ENCODE measurements at places on chromosomes 1 and 21. TPM values are rescaled to one million over a fixed set of nuclear protein-coding genes. Genes with fewer than 3 reads are reported as not detected.
A peak's percentile ranks its signal among the peaks of the same experiment; 100 is the strongest.

- no peak overlapping the region for H3K4me3 ChIP-seq
- no peak for DNase-seq
- H3K4me1 ChIP-seq = peaks cover 2% of the 10 kb centered on the region
- H3K36me3 ChIP-seq = no peaks in the 10 kb centered on the region
- H3K27ac ChIP-seq = no peak overlapping the region
These were observed 36.4 kb downstream of the TBCE start for GRCh38 chr1:235403593-235403992.

DNA sequence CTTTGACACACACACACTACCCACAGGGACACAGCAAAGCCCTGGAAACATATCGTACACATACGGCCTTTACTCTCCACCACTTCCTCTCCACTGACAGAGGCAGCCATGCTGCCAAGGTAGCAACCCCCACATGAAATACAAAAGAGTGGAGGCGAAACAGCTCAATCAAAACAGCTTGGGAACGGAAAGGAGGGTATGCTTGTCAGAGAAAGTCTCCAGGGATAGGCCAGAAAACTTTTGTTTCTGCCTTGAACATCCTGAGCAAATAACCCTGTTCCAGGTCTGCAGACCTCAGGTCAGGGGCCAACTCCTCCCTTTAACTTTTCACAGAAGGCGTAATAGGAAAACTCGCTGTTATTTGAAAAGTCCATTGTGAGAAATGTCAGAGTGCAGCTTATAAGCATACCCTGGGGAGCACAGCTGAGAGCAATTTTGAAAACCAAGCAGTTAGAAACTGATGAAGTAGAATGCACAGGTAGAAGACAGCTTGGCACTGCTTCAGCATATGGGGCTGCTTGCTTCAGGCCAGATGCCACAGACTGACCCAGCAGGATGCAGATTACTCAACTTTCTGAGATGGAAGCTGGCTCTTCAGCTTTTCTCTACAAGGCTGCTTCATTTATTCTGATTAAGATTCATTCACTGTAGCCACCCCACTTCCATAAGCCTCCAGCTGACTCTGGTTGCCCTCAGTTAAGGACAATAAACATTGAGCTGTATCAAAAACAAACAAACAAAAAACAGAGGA is 18.0 kb downstream of the KIAA0319L start:
- no peak overlapping the region for H3K4me3 ChIP-seq
- no peaks in the 10 kb centered on the region for H3K27me3 ChIP-seq
- H3K27ac ChIP-seq = peak overlapping the region; percentile 81
- H3K4me1 ChIP-seq = peaks cover 23% of the 10 kb centered on the region

DNA sequence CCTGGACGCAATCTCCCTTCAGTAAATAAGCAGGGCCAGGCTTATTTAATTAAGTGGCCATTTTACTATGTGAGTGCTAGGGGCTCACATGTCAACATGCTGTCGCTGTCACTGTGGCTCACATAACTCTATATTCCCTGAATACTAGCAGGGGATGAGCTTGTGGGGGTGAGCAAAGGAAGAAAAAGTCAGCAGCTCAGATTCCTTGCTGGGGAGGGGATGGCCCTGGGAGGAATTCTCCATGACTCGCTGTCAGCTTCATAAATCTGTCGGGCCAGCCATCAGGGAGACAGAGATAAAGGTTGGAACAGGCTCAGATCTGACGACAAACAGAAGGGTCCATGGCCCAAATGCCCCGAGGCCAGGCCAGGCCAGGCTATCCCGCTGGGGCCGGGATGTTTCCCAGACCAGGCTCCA is 26.0 kb upstream of the PLEKHG5 start:
- no peaks in the 10 kb centered on the region for H3K27me3 ChIP-seq
- peak; percentile 38 for DNase-seq
- H3K27ac ChIP-seq = no peak overlapping the region
- H3K4me1 ChIP-seq = peaks cover 11% of the 10 kb centered on the region

DNA sequence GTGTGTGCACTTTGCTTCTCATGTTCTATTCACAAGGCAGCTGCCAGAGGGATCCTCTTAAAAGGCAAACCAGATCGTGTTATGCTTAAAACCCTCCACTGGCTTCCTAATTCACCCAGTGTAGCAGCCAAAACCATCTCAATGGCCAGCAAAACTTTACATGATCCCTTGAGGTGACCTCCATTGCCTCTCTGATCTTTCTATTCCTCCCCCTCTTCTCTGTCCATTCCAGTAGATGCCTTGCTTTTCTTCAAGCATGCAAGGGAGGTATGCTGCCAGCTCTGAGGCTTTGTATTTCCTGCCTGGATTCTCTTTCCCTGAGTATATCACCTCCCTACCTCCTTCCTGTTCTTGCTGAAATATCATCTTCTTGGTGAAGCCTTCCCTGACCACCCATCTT is 93.2 kb upstream of the KCNK2 start:
- H3K27me3 ChIP-seq = no peaks in the 10 kb centered on the region
- peak; percentile 83 for DNase-seq
- H3K36me3 ChIP-seq = no peaks in the 10 kb centered on the region
- no peak overlapping the region for H3K4me3 ChIP-seq
- peak overlapping the region; percentile 50 for H3K27ac ChIP-seq

DNA sequence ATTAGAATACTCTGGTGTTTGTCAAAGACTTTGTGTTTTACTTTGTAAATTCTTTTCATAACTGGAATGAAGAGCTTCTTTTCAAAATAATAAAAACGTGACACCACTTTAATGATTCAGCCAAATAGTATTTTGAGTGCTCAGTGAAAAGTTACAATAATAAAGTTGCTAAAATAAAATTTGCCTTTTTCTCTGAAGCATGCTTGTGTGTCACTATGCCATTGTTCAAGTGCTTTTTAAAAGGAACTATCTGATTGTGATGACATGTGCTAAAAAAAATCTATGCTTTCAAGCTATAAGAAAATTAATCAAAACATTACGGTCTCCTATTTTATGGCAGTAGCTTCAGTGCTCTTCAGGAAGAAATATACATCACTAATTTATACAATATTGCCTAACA is 1290.5 kb upstream of the B3GALT2 start:
- H3K27me3 ChIP-seq = no peaks in the 10 kb centered on the region
- no peak overlapping the region for H3K27ac ChIP-seq
- no peak overlapping the region for H3K4me3 ChIP-seq
- no peaks in the 10 kb centered on the region for H3K4me1 ChIP-seq

Gene BATF3
- total RNA-seq = 1.6 TPM

Gene PRAMEF18
- total RNA-seq = not detected

DNA sequence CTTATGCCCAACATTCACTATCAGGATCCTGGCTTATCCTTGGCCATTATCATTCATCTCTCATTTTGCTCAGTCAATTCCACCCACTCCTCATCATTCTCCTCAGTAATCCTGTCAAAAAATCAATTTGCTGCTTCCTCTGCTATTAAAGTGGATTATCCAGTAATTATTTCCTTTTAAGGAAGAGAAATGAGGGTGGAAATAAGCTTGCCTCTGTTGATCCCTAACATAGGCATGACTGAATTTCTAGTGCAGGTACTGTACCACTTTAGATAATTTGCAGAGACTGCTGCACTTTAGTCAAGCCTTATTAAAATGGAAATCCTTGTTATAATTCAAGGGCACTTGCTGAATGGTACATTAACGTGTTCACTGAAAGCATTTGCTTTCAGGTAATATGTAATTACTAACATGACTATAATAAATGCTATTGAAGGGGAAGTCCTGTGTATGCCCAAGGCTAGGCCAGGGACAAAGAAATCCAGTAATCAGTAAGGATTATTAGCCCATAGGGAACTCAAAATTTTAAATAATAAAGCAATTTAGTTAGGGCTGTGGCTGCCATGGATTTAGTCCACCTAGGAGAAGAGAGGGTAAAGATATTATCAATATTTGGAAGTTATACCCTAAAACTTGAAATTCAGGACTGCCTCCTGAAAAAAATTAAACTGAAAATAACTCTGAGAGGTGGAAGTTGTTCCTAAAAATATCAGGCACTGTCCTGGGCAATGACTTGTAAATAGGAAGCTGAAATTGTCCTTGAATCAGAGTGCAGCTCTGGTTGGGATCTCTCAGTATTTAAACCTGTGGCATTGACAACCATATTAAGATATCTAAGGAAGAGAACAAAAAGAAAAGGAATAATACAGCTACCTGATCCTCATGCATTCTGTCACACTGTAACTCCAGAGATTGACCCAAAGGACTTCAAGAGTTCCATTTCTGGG is 43.4 kb downstream of the RGS2 start:
- no peaks in the 10 kb centered on the region for H3K36me3 ChIP-seq
- DNase-seq = no peak
- H3K27me3 ChIP-seq = no peaks in the 10 kb centered on the region
- H3K4me3 ChIP-seq = no peak overlapping the region

DNA sequence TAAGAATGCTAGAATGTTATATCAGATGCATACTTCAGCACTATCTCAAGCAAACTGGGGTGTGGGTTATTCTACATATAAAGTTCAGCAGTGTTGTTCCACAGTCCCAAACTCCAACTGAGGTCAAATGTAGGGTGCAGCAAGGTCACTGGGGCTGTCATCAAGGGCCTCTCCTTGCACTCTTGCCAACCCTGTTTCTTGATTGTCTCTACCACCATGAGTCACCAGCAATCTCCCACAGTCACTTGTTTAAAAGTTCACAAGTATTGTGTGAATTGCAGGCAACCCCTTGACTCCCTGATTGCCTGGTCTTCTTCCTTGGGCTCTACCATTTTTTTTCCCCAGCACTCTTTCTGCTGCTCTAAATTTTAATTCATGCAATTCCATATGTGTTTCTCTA is 10.6 kb downstream of the METTL18 start:
- no peaks in the 10 kb centered on the region for H3K36me3 ChIP-seq
- H3K27me3 ChIP-seq = peaks cover 7% of the 10 kb centered on the region
- no peaks in the 10 kb centered on the region for H3K4me1 ChIP-seq
- no peak for DNase-seq
- no peak overlapping the region for H3K4me3 ChIP-seq
- no peak overlapping the region for H3K27ac ChIP-seq

GRCh38 chr1:230219174-230220067 is 152.4 kb downstream of the GALNT2 start:
- H3K4me3 ChIP-seq = no peak overlapping the region
- no peak overlapping the region for H3K27ac ChIP-seq
- no peaks in the 10 kb centered on the region for H3K27me3 ChIP-seq
- H3K4me1 ChIP-seq = peaks cover 4% of the 10 kb centered on the region

Gene GIPC2
- total RNA-seq = 0.28 TPM

Gene SLFNL1
- under 0.01 TPM for total RNA-seq

DNA sequence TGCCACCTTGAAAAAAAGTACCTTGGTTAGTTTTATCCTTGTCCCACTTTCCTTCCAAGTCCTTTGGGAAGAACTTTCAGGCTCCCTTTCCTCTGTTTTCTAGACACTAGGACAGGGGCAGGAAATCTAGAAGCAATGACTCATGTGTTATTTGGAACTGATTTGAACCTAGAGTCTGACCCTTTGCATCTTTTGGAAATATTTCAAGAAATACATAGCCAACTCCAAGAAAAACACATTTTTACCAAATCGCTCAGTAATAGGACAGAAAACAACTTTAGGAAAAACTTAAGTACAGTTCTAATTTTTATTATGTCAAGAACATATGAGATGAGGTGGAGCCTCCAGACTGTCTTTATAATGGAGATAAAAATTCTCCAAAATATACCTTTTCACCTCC is 292.4 kb downstream of the PTBP2 start:
- no peaks in the 10 kb centered on the region for H3K36me3 ChIP-seq
- H3K27me3 ChIP-seq = no peaks in the 10 kb centered on the region
- no peak overlapping the region for H3K27ac ChIP-seq
- peak; percentile 76 for DNase-seq
- H3K4me1 ChIP-seq = peaks cover 2% of the 10 kb centered on the region
- H3K4me3 ChIP-seq = no peak overlapping the region

DNA sequence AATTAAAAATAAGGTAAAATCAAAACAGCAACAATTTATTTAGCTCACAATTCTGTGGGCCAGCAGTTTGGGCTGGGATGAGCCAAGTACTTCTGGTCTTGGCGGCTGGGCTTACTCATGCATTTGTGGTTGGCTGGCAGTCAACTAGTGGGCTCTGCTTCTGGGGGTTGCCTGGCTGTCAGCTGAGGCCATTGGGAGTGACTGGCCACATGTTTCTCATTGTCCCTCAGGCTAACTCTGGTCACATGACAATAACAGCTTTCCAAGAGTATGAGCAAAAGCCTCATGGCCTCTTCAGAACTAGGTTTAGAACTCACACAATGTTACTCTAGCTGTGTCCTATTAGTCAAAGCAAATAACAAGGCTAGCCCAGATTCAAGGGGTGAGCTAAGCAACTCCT is 15.6 kb upstream of the CHIA start:
- no peak overlapping the region for H3K4me3 ChIP-seq
- peaks cover 18% of the 10 kb centered on the region for H3K27me3 ChIP-seq
- peak; percentile 31 for DNase-seq

- no peak overlapping the region for H3K4me3 ChIP-seq
- no peak overlapping the region for H3K27ac ChIP-seq
- H3K4me1 ChIP-seq = peaks cover 2% of the 10 kb centered on the region
- no peak for DNase-seq
- no peaks in the 10 kb centered on the region for H3K36me3 ChIP-seq
- H3K27me3 ChIP-seq = no peaks in the 10 kb centered on the region
These were observed 2.6 kb downstream of the KDM1A start for GRCh38 chr1:23021834-23022233.

GRCh38 chr21:42311160-42311559 is 4.0 kb downstream of the TFF3 start:
- no peak overlapping the region for H3K4me3 ChIP-seq
- no peaks in the 10 kb centered on the region for H3K4me1 ChIP-seq
- DNase-seq = no peak
- no peaks in the 10 kb centered on the region for H3K36me3 ChIP-seq

Gene RCAN3
- 5.9 TPM for total RNA-seq

- no peak overlapping the region for H3K4me3 ChIP-seq
- H3K27me3 ChIP-seq = no peaks in the 10 kb centered on the region
- peak; percentile 88 for DNase-seq
- peaks cover 50% of the 10 kb centered on the region for H3K36me3 ChIP-seq
These were observed 15.9 kb downstream of the TMEM63A start for GRCh38 chr1:225866061-225866837.

Gene SIM2
- total RNA-seq = 1.9 TPM

Gene TBX15
- total RNA-seq = not detected

Gene CFAP141
- not detected for total RNA-seq

DNA sequence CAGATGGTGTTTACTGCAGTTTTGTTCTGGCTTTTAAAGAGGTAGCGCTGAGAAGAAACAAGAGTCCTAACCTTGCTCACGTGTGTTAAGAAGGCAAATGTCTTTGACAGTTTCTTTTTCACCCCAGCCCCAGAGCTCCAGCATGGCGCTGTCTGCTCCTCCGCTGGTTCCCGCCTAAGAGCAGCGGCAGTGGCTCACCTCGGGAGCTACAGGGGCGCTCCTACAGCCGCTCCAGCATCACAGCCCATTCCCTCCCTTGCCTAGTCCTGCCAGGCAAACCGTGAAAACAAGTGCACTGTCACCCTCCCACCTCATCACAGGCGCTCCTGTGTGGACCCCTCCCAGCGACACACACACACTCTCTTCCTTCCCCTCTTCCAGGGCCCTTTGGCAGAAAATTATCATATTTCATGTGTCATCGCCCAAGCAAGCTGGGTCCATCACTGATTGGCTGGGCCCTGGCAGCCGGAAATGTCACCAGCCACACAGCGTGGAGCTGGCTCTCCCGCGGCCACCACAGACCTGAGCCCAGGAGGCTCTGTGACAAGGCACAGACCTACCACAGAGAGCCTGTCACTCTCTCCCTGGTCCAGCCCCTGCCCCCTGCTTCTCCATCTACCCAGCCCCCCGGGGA is 1.2 kb upstream of the HIVEP3 start:
- no peak overlapping the region for H3K27ac ChIP-seq
- H3K4me3 ChIP-seq = peak overlapping the region; percentile 28
- H3K36me3 ChIP-seq = no peaks in the 10 kb centered on the region
- H3K27me3 ChIP-seq = 0 out of 2 replicates have a peak, but pooled peaks cover 4% of the 10 kb centered on the region
- peaks cover 9% of the 10 kb centered on the region for H3K4me1 ChIP-seq

Gene NBPF10
- total RNA-seq = 1.4 TPM

GRCh38 chr1:81584398-81584797 is 216.3 kb upstream of the ADGRL2 start:
- H3K27me3 ChIP-seq = no peaks in the 10 kb centered on the region
- H3K4me3 ChIP-seq = no peak overlapping the region
- H3K27ac ChIP-seq = peak overlapping the region; percentile 59
- H3K4me1 ChIP-seq = no peaks in the 10 kb centered on the region
- peak; percentile 52 for DNase-seq
